CD4-positive, alpha-beta T cell treated with Interleukin-17A for 4 hours (primary cell): ENCODE measurements at places on chromosomes 6 and 20.

DNA sequence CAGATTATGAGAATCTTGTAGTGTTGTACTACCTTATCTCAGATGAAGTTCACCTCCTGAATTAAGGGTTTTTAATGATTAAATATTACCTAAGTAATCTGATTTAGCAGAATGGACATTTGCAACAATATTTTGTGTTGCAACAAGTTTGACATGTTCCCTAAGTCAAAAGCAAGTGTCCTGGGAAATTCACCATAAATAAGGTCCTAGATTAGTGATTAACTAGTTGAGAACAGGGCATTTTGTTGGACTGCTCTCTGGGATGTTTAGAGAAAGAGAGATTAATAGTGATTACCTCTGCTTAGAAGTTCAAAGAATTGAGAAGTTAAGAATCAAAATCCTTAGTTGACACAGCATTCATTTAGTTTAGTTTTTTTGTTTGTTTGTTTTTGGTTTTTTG lies 120.2 kb upstream of the MARCKS start:
- DNase-seq: no peak

DNA sequence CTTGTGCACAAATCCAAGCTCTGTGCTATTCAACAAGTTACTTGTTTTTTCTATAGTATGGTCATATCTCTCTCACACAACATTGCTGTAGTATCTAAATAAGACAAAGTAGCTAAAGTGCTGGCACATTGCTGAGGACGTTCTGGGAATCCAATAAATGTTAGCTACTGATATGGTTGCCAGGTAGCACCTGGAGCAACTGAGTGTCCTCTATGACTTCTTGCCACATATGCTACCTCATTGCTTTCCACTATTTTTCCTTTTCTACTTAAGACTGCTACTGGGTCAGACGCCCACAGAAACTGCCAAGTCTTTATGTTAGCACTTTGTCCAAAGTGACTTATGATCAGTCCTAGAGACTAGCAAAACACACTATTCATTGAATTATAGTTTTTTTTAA lies 85.3 kb downstream of the SYCP2 start:
- DNase-seq: no peak

DNA sequence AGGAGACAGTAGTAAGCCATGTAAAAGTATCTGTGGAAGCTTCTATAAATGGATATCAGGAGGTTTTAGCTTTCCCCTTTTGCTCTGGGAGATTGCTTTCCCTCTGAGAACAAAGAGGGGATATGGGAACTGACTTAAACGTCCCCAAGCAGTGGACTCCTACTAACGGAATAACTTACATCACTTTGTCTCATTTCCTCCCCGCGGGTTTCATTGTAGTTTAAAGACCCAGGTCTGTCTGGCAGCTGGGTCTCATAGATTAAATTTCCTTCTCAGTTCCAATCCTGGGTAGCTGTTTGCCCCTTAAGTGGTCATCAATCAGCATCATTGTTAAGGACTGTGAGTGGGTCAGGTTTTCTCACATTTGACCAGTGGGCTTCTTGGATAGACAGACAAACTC lies 68.7 kb downstream of the PLAGL1 start:
- no peak for DNase-seq

GRCh38 chr6:13874191-13874549 lies 50.6 kb upstream of the RNF182 start:
- DNase-seq: no peak

DNA sequence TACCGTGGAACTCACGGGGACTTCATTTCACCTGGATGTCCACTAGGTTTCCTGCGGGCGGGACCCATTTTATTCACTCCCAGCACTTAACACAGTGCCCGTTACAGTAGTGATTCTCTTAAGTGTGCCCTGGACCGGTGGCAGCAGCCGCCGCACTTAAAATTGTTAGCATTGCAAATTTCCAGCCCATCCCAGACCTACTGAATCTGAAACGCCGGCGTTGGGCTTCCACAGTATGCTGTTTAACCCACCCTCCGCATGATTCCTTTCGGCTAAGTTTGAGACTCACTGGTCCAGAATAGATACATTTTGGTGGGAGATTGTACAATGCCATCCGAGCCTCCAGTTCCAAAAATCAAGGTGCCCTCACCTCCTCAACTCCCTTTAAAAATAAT lies 967 bp downstream of the SMPDL3A start:
- no peak for DNase-seq

GRCh38 chr20:5974531-5974930 lies 24.1 kb downstream of the MCM8 start:
- DNase-seq: no peak

GRCh38 chr6:7112741-7113313 lies 5.1 kb downstream of the RREB1 start:
- peak; percentile 71 for DNase-seq

- DNase-seq: no peak
Measured at GRCh38 chr6:14059791-14060436, 57.7 kb upstream of the CD83 start.

DNA sequence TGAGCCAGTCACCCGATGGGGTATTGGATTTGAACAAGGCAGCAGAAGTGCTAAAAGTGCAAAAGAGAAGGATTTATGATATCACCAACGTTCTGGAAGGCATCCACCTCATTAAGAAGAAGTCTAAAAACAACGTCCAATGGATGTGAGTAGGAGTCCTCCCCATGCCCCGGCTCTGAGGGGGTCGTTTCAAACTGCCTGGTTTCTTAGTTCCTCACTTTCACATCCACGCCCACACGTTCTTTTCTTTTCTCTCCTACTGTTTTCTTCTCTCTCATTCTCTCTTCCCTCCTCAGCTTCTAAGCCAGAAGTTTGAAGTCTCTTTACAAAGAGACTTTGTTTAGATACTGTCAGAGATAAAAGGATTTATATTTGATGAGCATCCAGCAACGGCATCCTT lies 53.0 kb upstream of the CDKAL1 start:
- DNase-seq: no peak

GRCh38 chr6:34030831-34031624 lies 114.9 kb downstream of the GRM4 start:
- DNase-seq: no peak
